ENCODE measurements at places on chromosomes 3 and 15.

GRCh38 chr15:62853114-62853840 lies 189.3 kb upstream of the TPM1 start:
- DNase-seq: no peak

DNA sequence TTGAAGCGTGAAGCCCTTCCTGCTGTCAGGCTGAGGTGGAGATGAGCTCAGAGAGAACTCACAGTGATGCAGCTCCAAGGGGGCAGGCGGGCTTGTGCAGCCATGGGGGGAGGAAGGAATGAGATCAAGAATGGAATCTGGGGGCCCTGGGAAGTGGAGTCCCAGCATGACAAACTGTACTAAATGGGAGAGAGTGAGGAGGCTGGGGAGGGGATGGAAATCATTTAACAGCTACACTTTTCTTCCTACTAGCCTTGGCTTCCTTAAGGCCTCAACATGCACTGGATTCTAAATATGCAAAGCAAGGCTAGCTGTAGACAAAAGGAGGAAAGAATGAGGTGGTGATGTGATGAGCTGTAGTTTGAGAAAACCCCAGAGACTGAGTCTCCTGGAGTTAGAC lies 133.9 kb downstream of the EEFSEC start:
- no peak for DNase-seq

DNA sequence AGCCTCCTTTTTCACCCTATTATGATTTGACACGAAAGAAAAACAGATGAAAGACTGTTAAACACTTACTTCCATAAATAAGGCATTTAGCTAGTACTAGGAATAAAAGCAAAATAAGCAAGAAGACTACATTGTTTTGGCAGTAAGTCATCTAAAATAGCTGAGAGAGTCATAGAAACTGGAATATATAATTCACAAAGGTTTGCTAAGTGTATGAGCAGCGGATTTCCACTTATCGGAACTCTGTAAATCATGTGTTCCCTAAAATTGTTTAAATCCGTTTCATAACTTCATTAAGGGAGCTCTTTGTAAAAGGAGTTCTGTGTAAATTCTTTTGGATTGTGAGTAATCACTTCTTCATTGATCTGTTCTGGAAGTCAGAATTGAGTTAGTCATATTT lies 202.5 kb upstream of the CBLB start:
- no peak for DNase-seq

DNA sequence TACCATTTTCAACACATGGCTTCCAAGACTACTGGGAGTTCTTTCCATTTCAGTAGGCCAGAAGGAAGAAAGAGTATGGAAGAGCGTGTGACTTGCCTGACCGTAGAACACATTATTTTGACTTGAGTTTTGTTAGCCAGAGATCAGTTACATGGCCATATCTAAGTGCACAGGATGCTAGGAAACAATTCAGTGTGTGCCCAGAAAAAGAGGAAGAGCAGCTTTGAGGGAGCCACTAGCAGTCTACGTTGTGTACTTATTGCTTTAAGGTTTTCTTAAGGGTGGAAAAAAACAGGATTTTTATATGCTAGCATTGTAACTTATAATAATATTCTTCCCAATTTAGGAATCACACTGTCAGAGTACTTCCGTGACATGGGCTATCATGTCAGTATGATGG lies 44.1 kb upstream of the GRAMD1C start:
- no peak for DNase-seq

DNA sequence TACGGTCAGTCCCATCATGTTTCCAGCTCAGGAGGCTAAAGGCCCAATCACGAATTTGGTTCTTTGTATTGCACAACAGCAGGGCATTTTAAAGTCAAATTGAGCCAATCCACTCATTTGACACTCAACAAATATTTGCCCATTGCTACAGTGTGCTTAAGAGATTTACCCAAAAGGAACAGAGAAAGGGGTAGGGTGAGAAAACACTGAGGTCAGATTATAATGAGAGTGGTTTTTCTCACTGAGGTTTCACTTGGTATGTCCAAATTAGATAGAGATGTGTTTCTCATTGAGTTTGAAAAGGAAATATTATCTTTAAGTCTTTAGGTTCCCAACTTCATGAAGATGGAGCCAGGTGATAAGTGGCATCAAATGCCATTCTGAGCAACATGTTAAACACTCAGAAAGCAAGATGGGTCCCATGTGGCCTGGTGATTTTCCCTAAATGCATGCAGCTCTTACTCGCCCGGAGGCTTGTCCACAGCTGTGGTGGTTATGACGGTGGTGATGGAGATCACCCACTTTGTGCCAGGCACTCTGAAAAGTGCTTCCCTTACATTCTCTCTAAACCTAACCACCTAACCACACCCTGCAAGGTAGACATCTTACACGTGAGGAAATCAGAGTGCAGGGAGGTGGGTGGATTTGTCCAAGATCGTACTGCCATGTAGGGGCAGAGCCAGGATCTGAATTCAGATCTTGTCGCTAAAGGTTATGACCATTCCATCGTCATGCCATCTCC lies 31.2 kb upstream of the USP3 start:
- DNase-seq: no peak
